KG1 (cell line): ENCODE measurements at places on chromosomes 16 and 17.

- no peak for DNase-seq
Observed at GRCh38 chr16:29029168-29029994, 44.5 kb downstream of the LAT start.

GRCh38 chr16:53865494-53865863, 161.5 kb downstream of the FTO start:
- peak; percentile 63 for DNase-seq

- DNase-seq: no peak
Observed at GRCh38 chr17:49914664-49915063, 54.3 kb upstream of the DLX4 start.

DNA sequence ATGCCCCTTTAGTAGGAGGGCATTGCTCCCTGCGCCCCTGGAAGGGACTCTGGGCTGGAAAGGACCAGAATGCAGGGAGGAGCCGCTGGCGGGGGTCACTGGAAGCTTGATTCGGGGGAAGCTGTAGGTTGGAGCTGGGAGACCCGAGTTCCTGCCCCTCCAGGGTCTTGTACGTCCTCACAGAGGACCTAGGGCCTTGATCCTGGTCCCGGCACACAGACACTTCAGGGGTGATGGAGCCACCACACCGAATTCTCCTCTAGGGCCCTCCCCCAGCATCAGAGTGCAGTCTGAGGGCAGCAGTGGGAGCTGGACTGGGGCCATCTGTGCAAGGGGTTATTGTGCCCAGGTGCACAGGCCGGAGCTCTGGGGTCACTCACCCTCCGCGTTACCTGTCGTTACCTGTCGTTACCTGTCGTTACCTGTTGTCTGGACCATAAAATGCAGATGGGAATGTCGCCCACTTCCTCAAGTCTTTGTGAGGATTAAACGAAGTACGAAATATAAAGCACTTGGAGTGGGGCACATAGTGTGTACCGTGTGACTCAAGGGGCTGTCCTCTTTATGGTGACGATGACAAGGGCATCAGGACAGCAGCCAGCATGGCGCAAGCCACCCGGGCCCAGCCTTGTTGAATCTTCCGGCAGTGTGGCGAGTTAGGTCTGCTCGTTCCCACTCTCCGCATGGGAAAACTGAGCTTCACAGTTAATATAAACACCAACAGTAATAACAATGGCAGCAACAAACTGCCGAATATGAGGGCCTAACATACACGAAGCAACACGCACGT, 48.6 kb downstream of the CMIP start:
- DNase-seq: no peak

- DNase-seq: no peak
Observed at GRCh38 chr17:45573924-45574770, 83.6 kb upstream of the PLEKHM1 start.

DNA sequence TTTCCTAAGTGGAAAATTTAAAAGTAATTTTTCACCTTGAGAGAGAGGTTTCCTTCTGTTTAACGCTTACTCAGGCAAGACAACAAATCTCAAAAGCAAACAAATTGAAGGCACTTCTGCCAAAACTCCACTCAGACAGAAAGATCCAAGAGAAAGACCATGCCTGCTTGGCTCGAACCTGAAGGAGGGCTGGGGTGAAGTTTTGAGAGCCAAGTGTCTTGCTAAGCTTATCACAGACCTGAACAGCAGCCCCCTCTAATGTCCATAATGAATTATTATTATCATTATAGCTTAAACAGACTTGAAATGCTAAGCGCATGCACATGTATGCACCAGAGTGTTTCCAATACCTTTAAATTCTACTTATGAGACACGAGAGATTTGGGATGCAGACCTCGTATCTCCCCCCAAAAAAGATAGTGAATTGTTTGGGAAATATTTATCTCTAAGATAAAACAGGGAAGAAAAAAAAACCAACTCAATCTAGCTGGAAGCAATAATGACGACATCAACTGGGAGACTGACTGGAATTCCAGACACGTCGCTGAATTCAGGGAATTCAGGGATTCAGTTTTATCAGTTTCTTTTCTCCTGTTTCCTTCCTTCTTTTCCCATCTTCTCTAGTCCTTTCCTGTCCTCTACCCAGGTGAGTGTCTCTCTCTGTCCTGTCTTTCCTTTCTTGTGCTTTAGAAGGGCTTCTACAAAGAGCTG, 473.2 kb downstream of the RBFOX1 start:
- no peak for DNase-seq

DNA sequence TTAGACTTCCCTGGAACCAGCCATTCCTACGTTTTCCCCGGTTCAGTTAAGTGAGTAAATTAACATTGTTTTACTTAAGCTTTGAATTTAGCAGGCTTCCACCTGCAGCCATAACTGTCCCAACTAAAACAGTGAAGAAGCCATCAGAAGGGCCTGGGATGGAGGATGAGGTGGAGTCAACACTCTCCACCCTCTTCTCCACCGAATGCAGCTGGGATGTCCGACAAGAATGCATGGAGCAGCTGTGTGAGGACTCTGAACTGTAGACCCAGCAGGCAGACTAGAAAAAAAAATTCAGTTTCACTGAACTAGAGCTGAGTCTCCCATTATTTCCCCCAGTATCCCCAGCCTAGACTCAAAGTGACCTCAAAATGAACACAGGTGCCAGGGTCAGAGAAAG, 114.8 kb downstream of the C16orf95 start:
- DNase-seq: no peak

- DNase-seq: no peak
Observed at GRCh38 chr17:80292521-80292971, 31.9 kb downstream of the RNF213 start.

- DNase-seq: peak; percentile 12
Observed at GRCh38 chr17:62652251-62653001, 25.0 kb downstream of the MRC2 start.

DNA sequence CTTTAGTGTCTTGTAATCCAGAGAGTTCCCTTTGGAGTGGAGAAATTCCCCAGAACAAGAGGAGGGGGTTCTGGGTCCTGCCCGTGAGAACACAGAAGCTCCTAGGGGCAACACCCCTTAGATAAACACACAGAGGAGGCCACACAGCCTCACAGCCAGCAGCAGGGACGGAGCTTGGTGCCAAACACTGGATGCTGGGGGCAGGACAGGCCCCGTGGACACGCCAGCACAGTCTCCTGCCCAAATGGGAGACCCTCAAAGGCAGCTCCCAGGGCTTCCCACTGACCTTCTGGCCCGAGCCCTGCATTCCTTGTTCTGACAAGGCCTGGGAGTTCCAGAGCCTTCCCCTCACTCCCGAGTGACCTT, 31.8 kb upstream of the JPH3 start:
- no peak for DNase-seq

GRCh38 chr16:58551496-58551895, 36.2 kb downstream of the SETD6 start:
- DNase-seq: no peak

DNA sequence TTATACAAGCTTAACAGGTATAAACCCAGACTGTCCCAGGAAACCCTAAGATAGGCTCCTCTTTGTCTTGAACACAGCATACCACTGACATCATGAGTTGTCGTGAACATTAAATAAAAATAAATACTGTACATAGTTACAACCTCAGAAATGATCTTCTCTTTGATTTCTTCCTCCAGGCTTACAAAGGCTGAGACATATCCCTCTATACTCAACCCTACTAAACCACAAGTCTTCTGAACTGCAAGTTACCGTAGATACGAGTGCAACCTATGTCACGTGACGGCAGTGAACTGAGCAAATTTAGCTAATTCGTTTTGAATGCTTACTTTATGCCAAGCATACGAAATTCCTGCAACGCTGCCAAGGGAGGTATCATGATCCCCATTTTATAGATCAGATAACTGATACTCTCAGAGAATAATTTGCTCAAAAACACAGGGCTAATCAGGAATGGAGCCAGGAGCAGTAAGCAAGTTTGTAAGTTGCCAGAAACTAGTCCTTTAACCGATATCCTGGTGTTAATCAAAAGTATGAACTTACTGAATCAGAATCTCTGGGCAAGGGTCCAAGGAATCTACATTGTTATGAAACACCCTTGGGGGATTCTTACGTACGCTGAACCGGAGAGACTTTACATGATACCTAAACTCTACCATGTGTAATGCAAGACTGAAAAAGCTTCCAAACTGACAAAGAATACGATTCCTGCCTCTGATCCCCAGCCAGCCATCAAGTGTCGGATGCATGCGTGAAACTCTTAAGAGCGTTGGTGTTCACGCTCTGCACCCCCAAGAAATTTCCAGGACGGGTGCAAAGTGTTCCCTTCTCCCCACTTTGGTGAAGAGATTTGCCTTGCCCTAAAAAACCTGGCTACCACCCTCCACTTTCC, 106.2 kb downstream of the XYLT1 start:
- DNase-seq: no peak

DNA sequence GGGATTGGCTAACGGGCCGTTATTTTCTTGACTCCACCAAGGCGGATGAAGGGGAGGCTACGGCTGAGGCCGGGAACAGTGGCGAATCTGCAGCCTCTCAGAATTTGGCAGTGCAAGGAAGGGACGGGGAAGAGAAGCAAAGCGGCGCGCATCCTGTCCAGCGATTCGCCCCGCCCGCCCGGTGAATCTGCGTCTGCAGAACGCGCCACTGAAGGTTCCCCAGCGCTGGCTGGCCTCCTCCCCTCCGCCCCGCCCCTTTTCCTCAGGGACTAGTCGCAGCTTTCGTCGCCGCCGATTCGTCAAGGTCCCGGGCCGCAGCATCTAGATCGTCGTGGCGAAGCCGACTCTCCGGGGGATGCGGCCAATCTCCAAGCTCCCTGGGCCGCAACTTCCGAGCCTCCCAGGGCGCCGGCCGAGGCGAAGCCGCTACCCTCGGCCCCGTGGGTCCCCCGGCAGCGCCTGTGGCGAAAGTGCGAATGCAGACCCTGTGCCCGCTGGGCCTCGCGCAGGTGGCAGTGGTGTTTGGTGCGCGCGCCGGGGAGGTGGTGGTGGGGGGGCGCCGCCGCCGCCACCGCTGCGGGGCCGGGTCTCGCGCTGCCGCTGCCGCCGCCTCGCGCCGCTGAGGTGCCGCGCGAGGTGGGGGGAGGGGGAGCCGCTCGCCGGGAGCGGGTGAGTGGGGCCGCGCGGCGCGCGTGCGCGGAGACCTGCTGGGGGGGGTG, at the start of gene SETD1A:
TSS of gene SETD1A (plus strand) at position 299 of the 719 bp plus-strand sequence. CDS start 978 bp downstream, outside the sequence.
- peak; percentile 95 for DNase-seq
